ENCODE measurements at places on chromosomes 7 and 10. TPM values are rescaled to one million over a fixed set of nuclear protein-coding genes. Genes with fewer than 3 reads are reported as not detected.

GRCh38 chr10:86688398-86688921 lies 20.1 kb downstream of the LDB3 start:
- peak; percentile 80 for DNase-seq

- no peak for DNase-seq
Measured at GRCh38 chr7:1305873-1306272, 73.2 kb downstream of the UNCX start.

DNA sequence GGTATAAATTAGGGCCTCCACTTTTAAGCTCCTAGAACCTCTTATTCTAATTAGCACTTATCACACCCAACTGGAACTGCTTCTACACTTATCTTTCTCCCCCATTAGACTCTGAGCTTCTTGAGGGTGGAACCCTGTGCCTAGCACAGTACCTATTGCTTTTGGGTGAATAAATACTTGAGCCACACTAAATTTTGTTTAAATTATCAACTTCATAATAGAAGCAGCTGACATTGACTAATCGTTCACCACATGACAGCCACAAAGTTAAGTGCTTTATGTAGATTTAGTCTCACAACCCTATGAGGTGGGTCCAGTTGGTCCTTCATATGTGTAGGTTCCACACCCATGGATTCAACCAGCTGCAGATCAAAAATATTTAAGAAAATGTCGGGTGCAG lies 36.0 kb upstream of the DNAJB12 start:
- no peak for DNase-seq

Gene SLC18A3
- total RNA-seq: not detected

Gene CACNB2
- total RNA-seq: 2.6 TPM

- peak; percentile 41 for DNase-seq
Measured at GRCh38 chr7:4610768-4611467, 71.2 kb upstream of the FOXK1 start.

GRCh38 chr10:58574058-58574457 lies 61.4 kb downstream of the BICC1 start:
- no peak for DNase-seq

Gene ANKRD61
- total RNA-seq: not detected

Gene HPS6
- total RNA-seq: 18.7 TPM

DNA sequence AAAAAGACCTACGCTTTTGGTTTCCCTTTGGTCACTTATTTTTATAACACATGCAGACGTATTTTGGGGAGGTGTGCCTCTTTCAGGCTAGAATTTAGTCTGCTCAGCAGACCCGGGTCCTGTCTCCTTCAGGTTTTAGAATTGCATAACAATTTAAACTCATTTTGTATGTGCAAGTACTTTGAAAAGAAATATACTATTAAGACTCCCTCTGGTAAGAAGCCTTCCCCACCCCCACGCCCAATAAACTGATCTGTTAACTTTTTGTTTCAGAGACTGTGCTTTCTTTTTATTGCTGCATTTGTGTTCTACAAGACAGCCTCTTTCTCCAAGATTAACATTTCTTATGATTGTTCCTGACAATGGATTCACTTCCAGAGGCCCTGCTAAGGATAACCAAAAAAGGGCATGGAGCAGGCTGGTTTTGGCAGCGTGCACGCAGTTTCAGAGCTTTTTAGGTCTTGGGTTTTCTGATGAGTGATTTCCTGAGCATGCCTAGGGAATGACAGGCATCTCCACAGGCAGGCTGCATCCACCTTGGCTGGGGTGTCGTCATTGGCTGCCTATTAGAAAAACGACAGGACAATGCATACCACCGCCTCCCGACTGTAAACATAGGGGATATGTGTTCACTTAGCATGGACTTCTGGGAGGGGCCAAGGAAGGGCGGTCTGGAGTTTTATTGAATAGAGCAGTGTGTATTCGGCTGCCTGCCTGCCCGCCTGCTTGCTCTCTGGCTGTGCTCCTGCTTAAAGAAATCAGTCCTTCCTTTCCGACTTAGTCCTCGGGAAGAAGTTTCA lies at the start of gene CALD1:
Gene CALD1 (plus strand): TSS at position 694 of the 800 bp plus-strand sequence. CDS start 88,100 bp downstream, outside the sequence.
- peak; percentile 95 for DNase-seq

DNA sequence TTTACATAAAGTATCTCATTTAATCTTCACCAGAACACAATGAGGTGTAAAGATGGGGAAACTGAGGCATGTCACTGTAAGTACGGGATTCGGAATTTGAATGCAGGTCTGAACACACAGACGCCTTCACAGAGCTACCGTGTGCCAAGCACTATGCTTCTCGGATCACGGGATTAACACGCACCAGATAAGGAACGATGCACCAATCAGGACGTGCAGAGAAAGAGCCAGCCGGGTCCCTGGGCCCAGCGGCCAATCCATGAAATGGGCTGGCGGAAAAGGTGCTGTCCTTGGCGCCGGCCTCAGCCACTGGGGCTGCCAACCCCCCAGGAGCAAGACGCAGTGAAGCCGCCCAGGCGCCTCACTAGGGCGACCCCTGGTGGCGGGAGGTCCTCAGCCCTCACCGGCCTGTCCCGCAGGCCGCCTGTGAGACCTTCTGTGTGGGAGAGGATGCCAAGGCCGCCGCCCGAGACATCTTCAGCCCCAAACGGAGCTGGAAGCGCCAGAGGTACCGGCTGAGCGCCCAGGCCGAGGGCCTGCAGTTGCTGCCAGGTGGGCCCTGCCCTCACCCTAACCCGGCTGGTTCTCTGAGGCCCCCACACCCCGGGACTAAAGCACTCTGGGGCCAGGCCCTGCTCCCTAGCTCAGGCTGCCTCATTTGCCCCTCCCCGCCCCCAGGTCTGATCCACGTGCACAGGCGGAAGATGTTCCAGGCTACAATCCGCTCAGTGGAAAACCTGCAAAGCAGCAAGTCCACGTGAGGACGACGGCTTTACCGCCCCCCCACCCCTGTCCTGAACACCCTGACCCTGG lies 15.6 kb downstream of the ATG9B start:
- peak; percentile 94 for DNase-seq

DNA sequence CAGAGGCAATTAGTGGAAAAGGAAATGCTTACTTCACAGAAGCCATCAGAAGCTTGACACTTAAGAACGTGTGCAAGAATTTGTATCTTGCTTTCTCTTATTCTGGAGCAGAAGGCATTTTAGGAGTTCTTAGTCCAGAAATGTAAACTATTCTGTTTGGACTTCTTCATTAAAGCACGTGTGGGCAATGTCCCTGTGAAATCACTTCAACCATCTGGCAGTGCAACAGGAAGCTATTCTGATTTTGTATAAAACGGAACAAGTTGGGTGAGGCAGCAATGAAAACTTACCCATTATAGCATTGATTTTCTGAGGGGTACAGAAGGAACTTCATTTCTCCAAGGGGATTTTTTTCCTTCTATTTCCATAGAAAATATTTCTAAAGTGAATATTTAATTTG lies 21.3 kb upstream of the ARHGAP21 start:
- DNase-seq: no peak

DNA sequence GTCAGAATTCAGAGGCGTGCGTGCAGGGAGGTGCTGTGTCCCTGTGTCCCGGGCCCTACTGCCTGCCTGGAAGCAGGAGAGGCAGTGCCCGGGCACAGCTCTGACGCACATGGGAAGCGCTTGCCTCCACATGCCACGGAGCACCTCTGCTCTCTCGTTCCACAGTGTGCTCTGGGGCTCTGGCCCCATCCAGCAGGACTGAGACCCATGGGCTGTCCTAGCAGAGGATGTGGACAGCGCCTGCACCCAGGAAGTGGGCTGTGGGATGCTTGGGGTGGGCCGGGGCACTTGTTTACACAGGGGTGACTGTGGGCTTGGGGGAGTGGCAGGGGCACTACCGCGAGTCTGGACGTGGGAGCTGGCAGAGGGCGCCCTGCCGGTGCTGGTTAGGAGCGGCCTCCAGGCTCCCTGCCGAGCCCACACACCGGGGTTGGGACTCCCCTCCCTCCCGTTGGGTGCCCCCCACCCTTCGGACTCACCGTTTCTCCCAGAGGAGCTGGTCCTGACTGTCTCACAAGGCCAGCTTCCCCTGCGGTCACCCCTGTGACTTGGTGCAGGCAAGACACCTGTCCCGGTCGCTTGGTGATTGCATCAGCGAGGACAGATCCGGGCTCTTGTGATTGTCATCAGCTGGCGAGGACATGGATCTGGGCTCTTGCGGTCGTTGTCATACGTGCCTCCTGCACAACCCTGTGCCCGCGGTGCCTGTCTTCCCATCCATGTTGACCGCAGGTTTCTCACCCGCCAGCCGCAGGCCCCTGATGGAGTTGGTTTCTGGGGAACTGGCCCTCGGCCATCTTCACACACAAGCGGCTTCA lies 83.1 kb downstream of the NKX6-2 start:
- DNase-seq: peak; percentile 26

Gene IFIT1B
- not detected for total RNA-seq

Gene CTAGE4
- total RNA-seq: 6.2 TPM
